Effector memory CD8-positive, alpha-beta T cell (primary cell): ENCODE measurements at places on chromosomes 16 and 17.

DNA sequence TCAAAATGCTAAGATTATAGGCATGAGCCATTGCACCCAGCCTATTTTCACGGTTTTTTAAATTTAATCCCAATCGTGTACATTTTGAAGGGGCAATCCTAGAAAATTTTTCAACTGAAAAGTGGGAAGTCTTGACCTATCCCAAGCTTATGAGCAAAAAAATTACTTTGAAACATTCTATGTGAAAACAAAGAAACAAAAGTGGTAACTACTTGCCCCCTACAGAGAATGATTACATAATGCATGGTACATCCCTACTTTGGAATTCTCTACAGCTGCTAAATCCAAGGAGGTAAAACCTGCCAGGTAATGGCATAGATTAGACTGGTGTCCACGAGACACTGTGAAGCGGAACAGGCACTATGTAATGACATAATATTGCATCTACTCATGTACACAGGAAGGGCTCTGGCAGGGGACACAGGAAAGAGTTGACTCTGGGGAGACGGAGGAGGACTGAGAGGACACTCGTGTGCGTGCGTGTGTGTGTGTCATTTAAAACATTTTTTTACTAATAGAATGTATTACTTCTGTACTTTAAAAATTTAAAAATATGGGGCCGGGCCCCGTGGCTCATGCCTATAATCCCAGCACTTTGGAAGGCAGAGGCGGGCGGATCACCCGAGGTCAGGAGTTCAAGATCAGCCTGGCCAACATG is 15.7 kb downstream of the ASGR2 start:
- DNase-seq, result no peak
- no peak overlapping the region for H3K4me3 ChIP-seq
- peaks cover 62% of the 10 kb centered on the region for H3K27me3 ChIP-seq
- H3K27ac ChIP-seq, result no peak overlapping the region
- peaks cover 12% of the 10 kb centered on the region for H3K4me1 ChIP-seq
- H3K36me3 ChIP-seq, result no peaks in the 10 kb centered on the region

GRCh38 chr16:75497558-75497957 is 2.3 kb upstream of the CHST6 start:
- no peak for DNase-seq
- peaks cover 6% of the 10 kb centered on the region for H3K4me1 ChIP-seq
- no peak overlapping the region for H3K27ac ChIP-seq
- peaks cover 15% of the 10 kb centered on the region for H3K27me3 ChIP-seq

GRCh38 chr17:65977041-65977440 is 214.9 kb downstream of the CEP112 start:
- H3K4me3 ChIP-seq, result no peak overlapping the region
- H3K36me3 ChIP-seq, result no peaks in the 10 kb centered on the region
- H3K4me1 ChIP-seq, result no peaks in the 10 kb centered on the region

DNA sequence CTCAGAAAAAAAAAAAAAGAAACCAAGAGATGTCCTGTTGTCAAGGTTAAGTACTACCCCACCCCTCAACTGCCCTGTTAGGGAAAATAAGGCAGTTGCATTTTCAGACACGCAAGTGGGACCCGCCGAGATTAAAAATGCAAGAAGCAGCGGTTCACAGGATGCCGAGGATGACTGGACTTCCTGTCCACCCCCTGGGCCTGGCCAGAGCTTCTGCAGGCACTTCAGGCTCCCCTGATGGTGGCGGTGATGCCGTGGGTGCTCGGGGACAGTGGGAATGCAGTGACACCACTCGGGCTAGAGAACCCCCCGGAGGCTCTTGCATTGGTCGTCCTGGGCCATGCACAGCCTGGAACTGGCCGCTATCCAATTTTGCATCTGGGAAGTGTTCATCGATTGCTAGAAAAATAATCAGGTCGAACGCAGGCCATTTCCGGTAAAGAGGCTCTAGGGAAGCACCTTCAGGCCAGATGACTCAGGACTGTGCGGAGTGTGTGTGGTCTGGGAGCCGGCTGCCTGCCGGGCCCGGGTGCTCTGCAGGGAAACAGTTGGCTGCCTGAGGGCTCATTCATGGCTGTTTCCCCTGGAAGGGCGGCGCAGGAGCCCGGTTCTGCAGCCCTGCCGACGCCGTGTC is 13.4 kb upstream of the CRISPLD2 start:
- H3K27me3 ChIP-seq, result peaks cover 5% of the 10 kb centered on the region
- peak overlapping the region; percentile 20 for H3K27ac ChIP-seq
- no peaks in the 10 kb centered on the region for H3K36me3 ChIP-seq

DNA sequence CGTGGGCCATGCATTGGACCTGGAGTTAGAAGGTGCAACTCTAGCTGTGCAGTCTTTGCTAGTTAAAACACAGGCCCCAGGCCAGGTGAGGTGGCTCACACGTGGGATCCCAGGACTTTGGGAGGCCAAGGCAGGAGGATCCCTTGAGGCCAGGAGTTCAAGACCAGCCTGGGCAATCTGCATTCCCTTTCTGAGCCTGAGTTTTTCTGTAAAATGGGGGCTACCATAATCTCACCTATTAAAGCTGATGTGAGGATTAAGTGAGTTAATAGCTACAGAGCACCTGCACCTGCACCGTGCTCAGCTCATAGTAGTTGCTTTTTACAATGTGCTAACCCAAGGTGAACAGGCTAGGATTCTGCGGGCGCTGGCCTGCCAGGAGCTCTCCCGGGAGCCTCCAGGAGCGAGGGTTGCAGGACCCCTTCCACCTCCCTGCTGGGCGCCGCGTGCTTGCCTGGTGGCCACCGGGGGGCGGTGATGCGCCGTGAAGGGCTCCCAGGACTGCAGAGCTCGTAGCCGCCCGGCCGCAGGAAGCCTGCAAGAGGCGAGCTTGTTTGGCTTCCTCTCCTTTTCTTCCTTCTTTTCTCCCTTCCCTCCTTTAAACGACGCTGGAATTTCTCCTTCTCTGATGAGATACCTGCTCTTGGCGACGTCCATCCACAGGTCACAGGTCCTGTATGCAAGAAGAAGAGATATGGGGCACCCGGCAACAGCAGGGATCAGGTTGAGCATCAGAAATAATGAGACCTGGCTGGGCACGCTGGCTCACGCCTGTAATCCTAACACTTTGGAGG is 51.3 kb downstream of the ZFP90 start:
- no peak overlapping the region for H3K4me3 ChIP-seq
- peaks cover 1% of the 10 kb centered on the region for H3K4me1 ChIP-seq

DNA sequence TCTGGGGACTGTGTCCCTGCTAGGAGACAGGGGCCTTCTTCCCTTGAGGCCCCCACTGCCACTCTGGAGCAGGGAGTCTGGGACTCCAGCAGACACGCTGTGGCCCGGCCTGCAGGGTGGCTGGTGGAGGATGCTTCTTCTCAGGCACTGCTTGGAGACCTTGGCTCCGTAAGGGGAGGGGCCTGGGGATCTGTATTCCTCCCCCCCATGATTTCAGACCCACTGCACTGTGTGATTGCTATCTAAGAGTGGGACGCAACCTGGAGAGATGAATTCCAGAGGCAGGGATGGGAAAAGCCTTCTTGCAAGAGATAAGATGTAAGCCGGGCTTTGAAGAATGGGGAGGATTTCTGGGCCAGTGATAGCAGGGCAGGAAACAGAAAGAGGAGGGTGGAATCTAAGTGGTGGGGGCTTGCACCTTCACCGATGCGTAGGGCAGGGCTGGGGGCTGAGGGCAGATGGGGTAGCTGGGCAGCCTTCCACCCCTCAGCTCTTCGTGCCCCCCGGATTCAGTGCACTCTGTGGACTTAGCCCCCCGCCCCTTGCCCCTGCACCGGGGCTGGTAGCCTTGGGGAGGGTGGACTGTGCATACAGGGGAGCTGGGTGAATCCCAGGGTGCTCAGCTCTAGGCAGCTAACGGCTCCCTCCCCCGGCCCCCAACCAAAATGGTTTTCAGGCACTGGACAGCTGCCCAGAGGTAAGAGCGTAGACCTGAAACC is 5.2 kb upstream of the GSE1 start:
- no peak for DNase-seq
- peaks cover 16% of the 10 kb centered on the region for H3K36me3 ChIP-seq
- no peak overlapping the region for H3K4me3 ChIP-seq
- peaks cover 33% of the 10 kb centered on the region for H3K4me1 ChIP-seq
- no peak overlapping the region for H3K27ac ChIP-seq

DNA sequence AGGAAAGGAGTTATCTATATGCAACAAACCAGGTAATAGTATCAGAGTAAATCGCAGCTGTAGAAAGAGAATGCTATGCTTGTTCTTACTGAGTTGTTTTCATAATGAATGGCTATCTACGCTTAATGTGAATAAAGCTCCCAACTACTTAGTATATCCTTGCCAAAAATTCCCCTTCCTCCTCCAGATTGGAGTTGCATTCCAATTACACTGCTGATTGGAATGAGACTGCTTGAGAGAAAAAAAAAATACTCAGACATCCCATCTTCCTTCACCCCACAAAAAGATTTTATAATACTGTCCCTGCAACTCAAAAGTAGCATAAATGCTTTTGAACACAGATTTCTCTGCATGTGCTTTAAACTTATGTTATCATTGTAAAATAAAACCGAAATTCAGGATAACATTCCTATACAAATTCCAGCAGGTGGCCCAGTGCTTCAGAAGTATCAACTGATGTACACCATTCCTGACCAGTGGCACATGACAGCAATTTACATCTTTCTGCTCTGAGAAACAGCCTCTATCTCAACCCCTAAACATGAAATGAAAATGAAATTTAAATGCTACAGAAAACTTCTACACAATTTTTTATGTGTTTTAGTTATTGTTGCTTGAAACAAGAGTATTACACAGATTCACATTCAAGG is 47.0 kb downstream of the SMURF2 start:
- peaks cover 29% of the 10 kb centered on the region for H3K4me1 ChIP-seq
- no peaks in the 10 kb centered on the region for H3K36me3 ChIP-seq
- DNase-seq, result no peak

GRCh38 chr17:30570596-30571265 is 93.5 kb downstream of the GOSR1 start:
- peaks cover 7% of the 10 kb centered on the region for H3K36me3 ChIP-seq
- DNase-seq, result no peak
- peaks cover 18% of the 10 kb centered on the region for H3K27me3 ChIP-seq
- no peaks in the 10 kb centered on the region for H3K4me1 ChIP-seq

- peaks cover 27% of the 10 kb centered on the region for H3K27me3 ChIP-seq
- no peak for DNase-seq
- H3K4me1 ChIP-seq, result peaks cover 3% of the 10 kb centered on the region
- no peak overlapping the region for H3K4me3 ChIP-seq
Measured at GRCh38 chr16:813204-813915, 12.8 kb upstream of the GNG13 start.

DNA sequence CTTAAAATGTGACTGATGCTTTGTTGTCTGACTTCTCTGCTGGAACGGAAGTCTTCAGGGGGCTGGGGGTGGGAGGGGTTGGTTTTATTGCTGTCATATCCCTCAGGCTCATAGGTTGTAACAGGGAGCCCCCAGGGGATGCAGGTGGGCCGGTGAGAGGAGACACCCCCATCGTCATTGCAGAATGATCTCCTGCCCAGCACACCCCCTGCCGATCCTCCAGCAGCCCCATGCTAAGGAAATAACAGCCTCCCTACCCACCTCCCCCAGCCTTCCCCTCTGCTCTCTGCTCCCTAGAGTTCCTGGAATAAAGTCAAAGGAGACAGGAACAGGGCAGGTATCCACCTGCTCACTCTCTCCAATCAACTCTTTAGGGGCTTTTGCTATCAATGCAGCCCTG is 270.1 kb upstream of the TNRC6C start:
- H3K27ac ChIP-seq, result no peak overlapping the region
- DNase-seq, result no peak
- no peaks in the 10 kb centered on the region for H3K36me3 ChIP-seq
- H3K4me3 ChIP-seq, result no peak overlapping the region
- H3K4me1 ChIP-seq, result peaks cover 26% of the 10 kb centered on the region

DNA sequence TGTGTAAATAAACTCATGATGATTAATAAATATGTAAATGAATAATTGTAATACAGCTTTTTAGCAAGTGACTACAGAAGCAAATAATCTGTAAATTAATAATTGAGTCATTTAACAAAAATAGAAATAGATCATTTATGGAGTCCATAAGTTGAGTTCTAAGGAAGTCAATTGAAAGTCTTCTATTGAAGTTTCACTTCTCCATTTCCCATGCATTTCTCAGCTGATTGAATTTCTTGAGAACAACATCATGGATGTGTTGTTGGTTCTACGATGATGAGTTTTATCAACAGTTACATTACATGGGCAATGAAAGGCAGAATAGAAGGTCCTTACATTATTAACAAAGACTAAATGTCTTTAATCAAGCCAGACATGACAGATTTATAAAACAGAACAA is 290.4 kb downstream of the MAP2K6 start:
- H3K4me3 ChIP-seq, result no peak overlapping the region
- no peak for DNase-seq
- no peaks in the 10 kb centered on the region for H3K4me1 ChIP-seq
- H3K27me3 ChIP-seq, result no peaks in the 10 kb centered on the region
- H3K36me3 ChIP-seq, result no peaks in the 10 kb centered on the region

DNA sequence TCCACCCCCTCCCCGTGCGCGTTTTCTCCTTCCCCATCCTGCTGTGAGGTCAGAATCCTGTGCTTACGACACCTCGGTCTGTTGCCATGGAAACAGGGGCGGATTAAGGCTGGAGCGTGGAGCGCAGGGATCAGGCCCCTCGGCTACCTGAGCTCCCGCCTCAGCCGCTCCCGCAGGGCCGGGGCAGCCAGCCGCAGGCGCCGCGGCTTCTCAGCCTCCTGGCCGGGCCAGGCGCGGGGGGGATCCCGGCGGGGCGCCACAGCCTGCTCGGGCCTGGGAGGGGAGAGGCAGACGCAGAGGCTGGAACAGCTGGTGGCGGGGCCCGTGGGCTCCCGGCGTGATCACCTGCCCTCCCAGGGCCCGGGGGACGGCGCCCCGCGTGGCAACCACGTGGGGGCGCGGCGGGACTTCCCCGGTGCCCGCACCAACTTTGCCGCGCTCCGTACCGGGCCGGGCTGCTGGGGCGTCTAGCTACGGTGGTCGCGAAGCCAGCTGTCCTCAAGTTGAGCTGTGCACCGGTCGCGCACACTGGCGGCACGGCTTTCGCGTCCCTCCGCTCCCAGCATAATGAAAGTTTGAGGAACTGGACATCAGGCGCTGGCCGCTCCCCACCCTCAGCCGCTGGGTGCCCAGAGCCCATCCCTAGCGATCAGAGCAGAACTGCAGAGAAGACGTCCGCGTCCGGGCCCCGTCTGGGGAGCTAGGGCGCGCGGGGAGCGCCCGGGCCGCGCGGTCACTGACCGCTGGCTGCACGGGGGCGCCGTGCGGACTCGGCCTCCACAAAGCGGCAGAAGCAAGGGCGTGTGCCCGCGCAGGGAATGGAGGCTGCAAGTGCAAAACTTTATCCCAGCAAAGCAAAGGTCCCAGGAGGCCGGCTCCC is 1.2 kb downstream of the RTN4RL1 start:
- peak overlapping the region; percentile 65 for H3K4me3 ChIP-seq
- DNase-seq, result peak; percentile 44
- peaks cover 9% of the 10 kb centered on the region for H3K4me1 ChIP-seq
- H3K27ac ChIP-seq, result no peak overlapping the region
